ENCODE measurements at places on chromosomes 12 and 14. TPM values are rescaled to one million over a fixed set of nuclear protein-coding genes. Genes with fewer than 3 reads are reported as not detected.
A peak's percentile ranks its signal among the peaks of the same experiment; 100 is the strongest.

Gene SLC4A8
- total RNA-seq, result 1.5 TPM

Gene CIROP
- total RNA-seq, result 0.11 TPM

Gene KRT6C
- not detected for total RNA-seq

DNA sequence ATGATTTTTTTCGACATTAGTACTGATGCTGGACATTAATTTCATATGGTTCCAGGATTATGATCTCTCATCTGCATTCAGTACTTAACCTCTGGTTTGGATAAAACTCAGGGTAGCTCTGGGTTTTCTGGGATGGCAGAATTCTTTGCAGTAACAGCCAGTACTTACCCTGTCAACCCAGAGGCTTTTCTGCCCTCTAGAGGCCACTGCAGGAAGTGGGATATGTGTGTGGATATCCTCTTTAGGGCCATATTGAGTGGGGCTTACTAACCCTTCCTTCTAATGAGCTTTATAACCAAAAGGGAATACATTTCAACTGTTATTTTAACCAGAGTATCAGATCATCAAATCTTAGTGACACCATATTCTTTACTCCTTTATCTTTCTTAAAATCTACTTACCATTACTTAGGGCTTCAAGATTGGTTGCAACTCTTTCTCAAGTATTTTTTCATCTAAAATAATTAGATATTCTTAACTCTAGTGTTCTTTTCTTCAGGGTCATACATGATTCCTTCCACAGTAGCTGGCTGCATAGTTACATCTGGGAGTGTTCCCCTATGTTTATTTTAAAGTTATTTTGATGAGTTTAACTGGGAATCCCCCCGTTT lies 488.0 kb upstream of the STXBP6 start:
- no peak for DNase-seq

DNA sequence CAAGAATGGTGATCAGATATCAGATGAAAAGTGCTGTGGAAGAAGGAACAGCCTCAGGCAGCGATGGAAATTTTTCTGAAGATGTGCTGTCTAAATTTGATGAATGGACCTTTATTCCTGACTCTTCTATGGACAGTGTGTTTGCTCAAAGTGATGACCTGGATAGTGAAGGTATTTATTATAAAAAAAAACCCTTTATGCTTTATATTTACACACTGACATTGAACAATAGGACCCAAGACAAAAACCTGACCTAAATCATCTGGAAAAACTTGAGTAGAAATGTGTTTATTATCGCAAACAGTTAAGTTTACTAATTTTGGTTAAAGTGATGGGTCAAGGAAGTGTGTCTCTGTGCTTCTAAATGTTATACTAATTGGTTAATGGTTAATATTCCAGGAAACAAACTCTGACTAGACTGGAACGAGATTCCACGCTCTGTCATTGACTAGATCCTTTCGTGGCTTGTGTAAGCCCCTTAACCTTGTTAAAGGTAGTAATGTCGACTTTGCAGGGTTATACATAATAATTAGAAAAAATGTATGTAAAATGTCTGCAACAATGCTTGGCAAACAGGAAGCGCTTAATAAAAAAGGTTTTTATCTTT lies 62.7 kb downstream of the LRRK2 start:
- no peak for DNase-seq

DNA sequence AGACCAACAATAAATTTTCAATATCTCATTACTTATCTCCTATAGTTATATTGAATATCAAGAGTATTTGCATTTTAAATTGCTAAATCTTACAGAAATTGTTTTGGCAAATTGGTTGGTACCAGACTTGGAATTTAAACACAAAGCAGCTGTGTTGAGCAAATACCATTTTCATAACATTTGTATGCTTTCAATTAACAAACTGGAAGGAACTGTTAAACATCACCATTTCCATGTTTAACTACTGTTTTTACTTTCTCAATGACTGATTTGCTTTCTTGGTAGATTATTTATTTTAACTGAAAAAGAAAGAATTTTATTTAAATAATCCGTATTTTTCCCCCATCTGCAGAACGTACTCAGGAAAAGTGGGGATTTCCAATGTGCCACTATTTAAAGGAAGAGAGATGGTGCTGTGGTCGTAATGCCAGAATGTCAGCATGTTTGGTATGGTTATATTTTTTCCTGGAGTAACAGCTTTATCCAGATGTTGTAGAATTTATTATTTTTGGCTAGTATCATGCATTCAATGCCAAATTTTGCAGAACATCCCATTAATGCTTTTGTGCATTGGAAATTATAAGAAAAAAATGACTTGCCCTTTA lies 72.3 kb downstream of the METTL25 start:
- DNase-seq, result no peak

DNA sequence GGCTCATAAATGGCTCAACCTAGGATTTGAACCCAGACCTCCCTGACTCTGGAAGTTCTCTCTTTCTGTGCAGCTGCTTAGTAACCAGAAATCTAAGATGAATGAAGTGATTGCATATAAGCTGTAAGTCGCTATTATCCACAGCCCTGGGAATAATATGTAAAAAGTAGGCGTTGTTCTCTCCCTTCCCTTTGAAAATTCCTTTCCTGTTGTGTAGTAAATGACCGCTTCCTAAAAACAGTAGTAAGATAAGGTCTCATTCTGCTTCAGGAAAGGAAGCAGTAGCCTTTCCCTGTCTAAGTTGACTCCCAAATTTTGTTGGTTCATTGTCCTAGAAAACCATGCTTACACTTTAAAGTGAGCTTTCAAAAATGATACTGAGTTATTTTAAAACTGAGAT lies 418.3 kb downstream of the EGLN3 start:
- no peak for DNase-seq

DNA sequence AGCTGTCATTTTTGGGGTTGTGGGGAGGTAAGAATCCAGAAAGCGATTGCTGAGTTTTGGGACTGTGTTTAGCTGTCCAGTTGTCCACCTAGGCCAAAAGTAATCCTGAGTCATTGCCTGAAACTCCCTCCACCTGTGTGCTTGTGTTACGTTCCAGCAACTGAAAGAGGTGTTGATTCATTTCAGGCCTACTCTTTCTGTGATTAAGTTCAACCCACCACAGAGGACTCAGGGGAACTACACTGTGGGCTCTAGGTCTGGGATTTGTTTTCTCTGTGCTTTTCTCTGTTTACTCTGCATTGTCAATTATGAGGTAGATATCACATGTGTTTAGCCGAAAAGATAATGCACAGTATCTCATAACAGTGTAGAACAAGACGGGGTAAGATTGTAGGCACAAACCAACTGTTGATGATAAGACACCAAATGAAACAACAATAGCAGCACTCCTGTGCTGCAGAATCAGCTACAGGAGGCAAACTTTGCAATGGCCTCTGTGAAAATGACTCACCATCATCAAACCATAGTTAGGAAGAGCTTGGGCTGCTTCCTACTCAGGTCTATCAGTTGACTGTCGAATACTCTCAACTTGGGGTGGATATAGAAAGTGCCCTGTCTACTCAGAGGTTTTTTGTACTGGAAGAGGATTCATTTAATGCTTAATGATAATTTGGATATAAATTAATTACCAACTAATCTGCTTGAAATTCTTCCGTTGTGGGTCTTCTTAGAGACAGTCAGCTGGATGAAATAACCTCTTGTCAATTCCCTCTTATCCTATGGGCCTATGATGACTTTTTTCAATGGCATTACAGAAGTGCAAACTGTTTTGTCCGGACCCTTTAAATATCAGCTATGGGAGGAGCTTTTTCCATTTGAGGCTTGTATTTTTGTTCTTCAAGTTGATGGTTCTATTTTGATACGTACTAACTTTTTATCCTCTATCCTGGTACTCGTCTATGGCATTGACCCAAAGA lies 385.9 kb downstream of the BMP4 start:
- DNase-seq, result no peak

GRCh38 chr12:131353826-131354225 lies 357.1 kb upstream of the SFSWAP start:
- no peak for DNase-seq

DNA sequence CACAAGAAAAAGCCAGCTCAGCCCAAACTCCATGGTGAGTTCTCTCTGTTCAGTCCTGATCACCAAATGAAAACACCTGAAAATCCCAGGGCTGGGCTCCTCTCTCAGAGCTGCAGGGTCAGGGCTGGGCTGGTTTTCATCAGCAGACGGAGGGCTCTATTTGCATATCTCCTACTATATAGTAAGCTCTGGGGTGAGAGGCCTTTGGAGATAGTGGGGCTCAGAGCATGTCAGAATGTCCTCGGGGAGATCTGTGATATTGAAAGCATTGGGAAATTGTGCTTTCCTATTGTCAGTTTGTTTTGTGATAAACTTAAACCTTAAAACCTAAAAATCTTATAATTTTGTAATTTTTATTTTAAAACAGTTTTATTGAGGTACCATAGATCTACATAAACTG lies 742.6 kb downstream of the TMEM121 start:
- no peak for DNase-seq

- no peak for DNase-seq
Observed at GRCh38 chr14:101654051-101654450, 92.8 kb downstream of the DIO3 start.

- DNase-seq, result peak; percentile 34
Observed at GRCh38 chr12:76685246-76685678, 78.7 kb upstream of the ZDHHC17 start.

GRCh38 chr12:67853204-67853603 lies 136.0 kb upstream of the IFNG-AS1 start:
- no peak for DNase-seq
